Pulmonary artery endothelial cell (primary cell): ENCODE measurements at places on chromosomes 7 and 10. TPM values are rescaled to one million over a fixed set of nuclear protein-coding genes. Genes with fewer than 3 reads are reported as not detected.

The UBTD1 gene
- 41.4 and 58.4 TPM in 2 replicates for total RNA-seq

The PTPN12 gene
- total RNA-seq, result 40.8 and 48.2 TPM in 2 replicates

The CRPPA gene
- total RNA-seq, result 0.86 and 1.2 TPM in 2 replicates

The ADAM22 gene
- 0.13 and 1.5 TPM in 2 replicates for total RNA-seq

The PNLIP gene
- total RNA-seq, result not detected in 2 replicates

The CPVL gene
- not detected in 2 replicates for total RNA-seq

The TFEC gene
- total RNA-seq, result 13.2 and 15.4 TPM in 2 replicates

The HOXA7 gene
- 0.04 and 0.13 TPM in 2 replicates for total RNA-seq

The UCMA gene
- total RNA-seq, result not detected in 2 replicates
